ENCODE measurements at places on chromosomes 3 and 15.

DNA sequence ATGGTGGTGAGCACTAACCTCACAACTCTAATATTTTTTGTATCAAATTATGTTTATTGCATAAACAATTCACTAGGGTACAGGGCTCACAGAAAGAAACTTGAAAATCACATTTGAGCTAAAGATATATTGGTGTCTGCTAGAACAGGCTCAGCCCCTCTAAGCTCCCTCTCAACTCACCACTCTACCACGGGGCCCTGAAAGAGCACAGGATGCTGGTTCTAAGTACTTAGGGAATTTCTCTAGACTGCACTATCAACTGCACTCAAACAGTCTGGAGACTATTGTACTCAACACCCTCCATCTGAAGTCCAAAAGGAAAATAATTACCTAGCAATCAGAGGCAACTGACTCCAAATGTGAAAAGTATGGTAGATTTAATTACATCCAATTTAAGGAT lies 98.7 kb upstream of the STRIT1 start:
- no peak for DNase-seq

- DNase-seq: no peak
Measured at GRCh38 chr3:179953993-179954870, 82.5 kb downstream of the PEX5L start.

DNA sequence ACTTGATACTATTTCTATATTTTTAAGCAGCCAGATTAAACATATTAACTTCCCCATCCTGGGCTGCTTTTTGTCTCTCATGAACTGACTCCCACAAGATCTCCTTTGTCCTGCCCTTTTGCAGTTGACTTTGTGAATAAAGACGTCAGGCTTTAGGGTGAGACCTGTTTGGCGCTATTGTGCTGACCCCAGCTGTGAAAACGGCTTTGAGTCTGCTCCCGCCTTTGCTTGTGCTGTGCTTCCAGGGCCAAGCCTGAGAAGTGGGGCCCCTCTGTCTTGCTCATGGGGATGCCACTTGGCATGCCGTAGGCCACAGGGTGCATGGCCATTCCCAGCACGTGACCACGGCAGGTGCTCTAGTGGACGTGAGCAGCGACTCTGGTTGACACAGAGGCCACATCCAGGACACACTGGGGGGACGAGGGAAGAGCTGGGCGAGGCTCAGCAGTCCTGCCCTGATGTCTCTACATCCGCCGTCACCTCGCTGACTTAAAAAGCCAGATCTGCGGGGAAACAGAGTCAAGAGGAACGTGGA lies 268.9 kb upstream of the LYSMD4 start:
- no peak for DNase-seq

- peak; percentile 66 for DNase-seq
Measured at GRCh38 chr3:132448216-132448961, 31.1 kb downstream of the DNAJC13 start.

GRCh38 chr3:157148196-157148889 lies 11.6 kb downstream of the CCNL1 start:
- DNase-seq: no peak

DNA sequence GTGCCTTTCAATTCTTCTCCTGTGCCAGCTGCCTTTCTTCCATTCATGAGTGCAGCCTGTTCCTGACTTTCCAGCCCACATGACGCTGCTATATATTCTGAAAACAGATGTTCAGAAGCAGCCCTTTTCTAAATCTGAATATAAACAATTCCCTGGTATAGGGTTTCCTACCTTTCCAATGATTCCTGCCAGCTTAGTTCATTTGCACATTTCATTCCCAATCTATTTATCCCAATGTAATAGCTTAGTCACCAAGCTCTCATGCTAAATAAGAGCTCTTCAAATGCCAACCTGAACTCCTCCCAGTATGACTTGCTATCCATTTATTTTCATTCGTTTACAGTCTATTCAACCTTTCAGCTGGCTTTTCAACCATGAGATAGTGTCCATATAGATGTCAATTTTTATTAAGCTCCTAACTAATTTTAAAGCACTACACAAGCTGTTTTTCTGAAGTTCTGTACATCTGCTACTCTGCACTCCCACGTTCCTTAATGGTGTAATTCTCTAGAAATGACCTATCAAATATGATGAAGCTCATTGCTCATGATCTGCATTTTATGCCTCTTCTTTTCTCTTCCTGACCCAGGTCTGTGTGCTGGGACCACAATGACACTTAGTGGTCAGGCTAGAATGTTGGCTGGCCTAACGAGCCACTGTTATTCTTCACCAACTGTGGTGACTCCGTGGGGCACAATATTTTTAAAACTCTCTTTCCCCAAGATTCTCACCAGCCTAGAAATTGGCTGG lies 605.0 kb upstream of the TBL1XR1 start:
- no peak for DNase-seq

DNA sequence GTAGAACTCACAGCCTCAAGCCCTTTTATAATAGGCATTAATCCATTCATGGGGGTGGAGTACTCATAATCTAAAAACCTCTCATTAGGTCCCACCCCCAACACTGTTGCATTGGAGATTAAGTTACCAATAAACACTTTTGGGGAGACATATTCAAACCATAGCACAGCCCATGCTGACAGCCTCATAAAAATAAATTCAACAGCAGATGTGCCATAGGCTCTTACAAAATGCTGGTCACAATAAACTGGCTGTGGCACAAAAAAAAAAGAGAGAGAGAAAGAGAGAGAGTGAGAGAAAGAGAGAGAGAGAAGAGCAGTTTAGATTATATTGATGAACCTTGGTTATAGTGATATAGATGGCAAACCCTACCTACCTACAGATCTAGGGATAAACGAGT lies 1000.9 kb downstream of the TUSC7 start:
- DNase-seq: no peak

- peak; percentile 89 for DNase-seq
Measured at GRCh38 chr3:28916713-28917499, 364.0 kb upstream of the RBMS3 start.

GRCh38 chr3:98734735-98735134 lies 28.4 kb upstream of the ST3GAL6 start:
- peak; percentile 40 for DNase-seq

GRCh38 chr3:50155491-50155878 lies 361 bp downstream of the SEMA3F start:
- no peak for DNase-seq

GRCh38 chr15:62164014-62164395 lies 1.1 kb downstream of the C2CD4B start:
- DNase-seq: peak; percentile 30

DNA sequence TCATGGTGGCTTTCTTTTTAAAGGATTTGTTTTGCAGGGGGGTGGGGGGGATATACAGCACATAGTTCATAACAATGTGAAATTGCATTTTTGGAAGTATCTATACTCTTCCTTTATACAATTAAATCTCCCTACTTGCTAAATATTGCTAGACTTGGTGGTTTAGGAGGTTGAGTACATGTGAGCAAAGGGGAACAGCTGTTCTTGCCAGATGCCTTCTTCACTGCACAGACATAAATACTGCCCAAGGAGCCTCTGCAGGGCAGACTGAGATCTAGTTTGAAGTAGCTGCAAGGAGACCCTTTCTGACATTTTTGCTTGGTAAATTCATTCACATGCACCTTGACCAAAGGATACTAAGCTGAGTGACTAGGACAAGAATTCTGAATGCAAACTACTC lies 228.6 kb upstream of the IL12A start:
- DNase-seq: no peak

DNA sequence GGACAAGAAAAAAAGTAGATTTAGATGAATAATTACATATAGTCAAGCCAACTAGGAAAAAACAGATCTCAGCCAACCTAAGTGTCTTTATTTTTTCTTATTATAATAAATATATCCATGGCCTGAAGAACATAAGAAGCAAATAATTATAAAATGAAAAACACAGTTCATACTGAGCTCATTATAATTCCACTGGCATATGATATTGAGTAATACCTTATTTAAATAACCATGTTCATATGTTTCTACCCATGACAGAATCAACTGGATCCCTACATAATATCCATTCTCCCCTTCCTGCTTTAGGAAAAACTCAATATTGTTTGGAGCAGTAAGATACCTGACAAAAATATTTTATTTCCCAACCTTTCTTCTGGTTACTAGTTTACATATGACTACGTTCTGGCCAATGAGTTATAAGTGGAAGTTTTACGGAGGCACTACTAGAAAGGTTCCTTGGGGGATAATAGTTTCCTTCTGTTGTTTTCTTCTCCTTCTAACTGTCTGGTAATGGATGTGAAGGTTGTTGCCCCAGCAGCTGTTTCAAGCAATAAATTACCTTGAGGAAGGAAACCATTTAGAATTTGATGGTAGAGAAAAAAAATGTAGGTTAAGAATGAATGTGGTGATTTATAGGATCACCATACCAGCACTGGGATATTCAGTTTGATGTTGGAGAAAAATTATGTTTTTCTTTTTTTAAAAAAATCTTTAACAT lies 184.1 kb upstream of the MBNL1 start:
- no peak for DNase-seq

DNA sequence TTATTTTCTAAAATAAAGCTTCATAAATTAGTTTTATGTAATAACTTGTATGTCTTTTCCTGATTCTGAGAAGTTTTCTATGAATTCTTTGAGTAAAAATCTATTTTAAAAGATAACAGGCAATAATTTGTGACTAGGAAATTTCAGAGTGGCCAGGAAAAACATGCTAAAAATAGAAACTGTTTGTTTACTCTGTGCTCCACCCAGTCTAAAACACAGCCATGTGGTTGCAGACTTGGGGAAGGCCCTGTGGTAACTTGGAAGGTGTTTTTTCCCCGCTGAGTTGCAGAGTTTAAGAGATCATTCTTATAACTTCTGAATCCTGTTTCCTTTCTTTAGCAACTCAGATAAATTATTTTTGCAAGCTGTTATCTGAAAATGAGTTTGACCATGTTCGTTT lies 21.9 kb downstream of the PLCL2 start:
- peak; percentile 44 for DNase-seq

DNA sequence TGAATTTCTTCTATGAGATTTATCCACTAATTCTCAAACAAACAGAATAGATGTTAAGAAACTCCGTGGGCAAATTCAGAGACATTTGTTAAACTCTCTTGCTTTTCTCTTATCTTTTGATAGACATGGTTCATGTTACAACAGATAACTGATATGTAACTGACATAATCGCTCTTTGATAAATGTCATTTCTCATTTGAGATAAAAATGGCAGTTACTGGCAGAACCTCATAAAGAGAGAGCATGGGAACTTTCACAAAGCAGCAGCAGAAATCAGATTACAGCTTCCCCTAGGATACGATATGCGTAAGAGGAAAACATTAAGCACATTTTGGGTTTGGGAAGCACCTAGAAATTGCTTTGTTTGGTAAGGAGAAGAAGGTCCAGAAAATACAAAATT lies 126.1 kb downstream of the CADPS start:
- DNase-seq: no peak

DNA sequence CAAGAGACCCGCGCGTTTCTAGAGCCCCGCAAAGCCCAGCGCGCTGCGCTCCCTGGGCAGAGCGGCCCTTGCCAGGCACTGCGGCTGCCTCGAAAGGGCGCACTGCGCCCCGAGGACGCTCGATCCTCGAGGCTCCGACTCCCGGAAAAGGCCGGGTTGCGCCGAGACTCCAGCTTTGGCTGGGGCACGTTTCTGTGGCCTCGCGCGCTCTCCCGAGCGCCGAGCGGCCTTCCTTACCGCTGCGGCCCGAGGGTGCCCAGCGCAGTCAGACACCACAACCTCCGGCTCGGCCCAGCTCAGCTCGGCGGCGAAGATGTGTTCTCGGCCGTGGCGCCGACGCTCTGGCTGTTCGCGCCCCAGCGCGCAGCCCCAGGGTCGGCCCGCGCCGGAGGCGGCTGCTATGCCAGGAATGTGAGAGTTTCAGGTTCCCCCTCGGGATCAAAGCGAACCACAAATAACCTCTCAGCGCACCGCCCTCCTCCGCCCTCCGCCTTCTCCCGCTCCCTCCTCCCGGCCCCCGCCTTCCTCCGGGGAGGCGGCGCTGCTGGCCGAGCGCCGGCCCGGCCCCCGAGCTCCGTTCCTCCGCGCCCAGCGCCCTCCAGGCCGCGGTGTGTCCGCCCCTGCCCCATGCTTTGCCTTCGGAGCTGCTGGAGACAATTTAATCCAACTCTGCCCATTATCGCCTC lies at the start of gene AMOTL2:
Gene AMOTL2 (minus strand): TSS at position 343 of the 686 bp plus-strand sequence. CDS start 3,014 bp downstream, outside the sequence.
- peak; percentile 97 for DNase-seq

- DNase-seq: peak; percentile 87
Measured at GRCh38 chr15:63362196-63362595, 19.4 kb downstream of the CA12 start.

GRCh38 chr15:53566912-53567311 lies 192.6 kb downstream of the WDR72 start:
- no peak for DNase-seq

Measured in fibroblast of pulmonary artery (primary cell).